ENCODE measurements at places on chromosomes 1 and 21.

GRCh38 chr1:162596514-162597170 lies 35.1 kb downstream of the UAP1 start:
- DNase-seq: no peak

GRCh38 chr1:186839041-186839400 lies 10.3 kb downstream of the PLA2G4A start:
- DNase-seq: no peak

- DNase-seq: no peak
Observed at GRCh38 chr21:36636016-36636415, 62.9 kb upstream of the SIM2 start.

DNA sequence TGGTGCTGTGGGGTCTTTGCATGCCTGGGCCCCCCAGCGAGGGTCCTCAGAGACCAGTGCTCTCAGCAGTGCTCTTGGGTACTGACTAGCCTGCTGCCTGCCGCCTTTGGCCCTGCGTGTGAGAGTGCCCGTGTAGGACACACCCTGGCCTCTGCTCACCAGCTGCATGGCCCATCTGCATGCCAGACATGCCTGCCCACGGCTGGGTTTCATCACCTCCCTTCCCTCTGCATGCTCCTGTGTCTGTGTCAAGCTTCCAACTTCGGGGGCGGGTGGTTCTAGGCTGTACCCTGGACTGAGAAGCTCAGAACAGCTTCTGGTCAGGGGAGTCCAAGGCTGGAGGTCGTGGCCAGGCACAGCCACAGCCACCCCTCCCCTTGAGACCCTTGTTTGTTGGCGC lies 56.9 kb downstream of the PTPRF start:
- DNase-seq: no peak

- DNase-seq: no peak
Observed at GRCh38 chr1:155847823-155848529, 9.0 kb downstream of the GON4L start.

DNA sequence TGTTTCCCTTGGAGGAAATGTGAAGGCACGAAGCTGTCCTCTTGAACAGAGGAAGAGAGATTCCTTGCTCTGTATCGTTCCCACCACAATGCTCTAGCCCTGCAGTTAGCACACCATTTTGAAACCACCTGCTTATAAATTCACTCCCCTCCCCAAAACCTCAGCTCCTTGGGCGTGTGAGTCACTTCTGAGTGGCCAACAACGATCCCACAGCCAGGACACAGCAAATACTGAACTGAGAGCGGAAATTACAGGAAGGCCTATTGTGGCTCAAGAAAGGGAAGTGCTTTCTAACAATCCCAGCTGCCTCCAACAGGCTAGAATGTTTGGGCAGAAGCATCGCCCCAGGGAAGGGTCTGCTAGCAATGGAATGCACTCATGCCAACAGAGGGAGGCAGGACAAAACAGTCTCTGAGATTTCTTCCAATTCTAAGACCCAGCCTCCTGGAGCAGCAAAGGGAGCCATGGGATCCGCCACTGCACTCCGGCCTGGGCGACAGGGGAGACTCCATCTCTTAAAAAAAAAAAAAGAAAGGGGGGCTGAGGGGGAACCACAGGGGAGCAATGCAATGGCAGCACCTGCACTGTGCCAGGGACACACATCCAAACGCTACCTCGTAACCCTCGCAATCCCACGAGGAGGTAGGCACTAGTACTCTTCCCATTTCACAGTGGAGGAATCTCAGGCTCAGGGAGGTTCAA lies 1.9 kb downstream of the TMEM53 start:
- DNase-seq: no peak
